Activated CD8-positive, alpha-beta T cell treated with anti-CD3 and anti-CD28 coated beads for 36 hours (primary cell): ENCODE measurements at places on chromosomes 1 and 21. TPM values are rescaled to one million over a fixed set of nuclear protein-coding genes. Genes with fewer than 3 reads are reported as not detected.

GRCh38 chr1:29743264-29743663 is 506.9 kb downstream of the PTPRU start:
- no peaks in the 10 kb centered on the region for H3K36me3 ChIP-seq
- H3K27me3 ChIP-seq, result peaks cover 5% of the 10 kb centered on the region
- H3K4me1 ChIP-seq, result no peaks in the 10 kb centered on the region

- H3K27ac ChIP-seq, result no peak overlapping the region
- peaks cover 8% of the 10 kb centered on the region for H3K4me1 ChIP-seq
- peaks cover 31% of the 10 kb centered on the region for H3K27me3 ChIP-seq
- H3K4me3 ChIP-seq, result no peak overlapping the region
- DNase-seq, result peak; percentile 14
- H3K36me3 ChIP-seq, result no peaks in the 10 kb centered on the region
Observed at GRCh38 chr21:37631319-37632117, 264.9 kb downstream of the DYRK1A start.

DNA sequence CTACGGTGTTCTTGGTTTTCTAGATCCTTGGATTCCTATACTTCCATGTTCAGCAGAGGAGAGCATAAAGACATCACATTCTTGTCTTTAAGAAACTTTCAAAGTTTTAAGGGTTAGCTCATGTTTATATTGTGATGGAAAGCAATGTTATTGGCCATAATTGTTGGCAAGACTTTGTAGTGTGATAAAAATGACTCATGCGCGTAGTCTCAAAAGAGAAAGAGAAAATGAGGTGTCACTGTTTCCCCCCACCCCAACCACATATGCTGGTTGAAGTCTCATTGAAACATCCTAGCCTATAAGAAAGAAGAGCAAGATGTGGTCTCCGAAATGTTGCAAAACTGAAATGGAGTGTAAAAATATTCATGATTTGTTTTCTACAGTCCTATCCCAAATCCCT is 348.8 kb downstream of the PTBP2 start:
- H3K27ac ChIP-seq, result no peak overlapping the region
- no peaks in the 10 kb centered on the region for H3K36me3 ChIP-seq
- no peak for DNase-seq
- no peaks in the 10 kb centered on the region for H3K27me3 ChIP-seq
- H3K4me1 ChIP-seq, result no peaks in the 10 kb centered on the region
- no peak overlapping the region for H3K4me3 ChIP-seq

DNA sequence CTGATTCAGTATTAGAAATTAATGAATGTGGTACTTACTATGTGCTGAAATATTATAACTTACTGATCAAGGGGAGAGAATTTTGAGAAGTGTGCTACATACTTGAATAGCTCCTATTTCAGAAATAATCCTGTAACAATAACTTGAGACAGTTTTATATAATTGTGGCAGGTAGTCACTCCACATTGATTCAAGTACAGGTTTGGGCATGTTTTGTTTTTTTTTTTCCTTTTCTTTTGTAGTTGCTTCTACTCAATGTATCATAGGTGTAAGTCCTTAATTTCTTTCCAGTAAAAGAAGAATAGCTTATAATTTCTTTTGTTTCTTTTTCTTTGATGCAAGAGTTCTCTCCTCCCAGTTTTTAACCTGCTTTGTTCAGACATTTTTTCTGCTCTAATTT is 86.1 kb upstream of the ADGRL2 start:
- H3K27me3 ChIP-seq, result no peaks in the 10 kb centered on the region
- no peaks in the 10 kb centered on the region for H3K36me3 ChIP-seq
- no peak for DNase-seq
- no peaks in the 10 kb centered on the region for H3K4me1 ChIP-seq
- H3K27ac ChIP-seq, result no peak overlapping the region
- H3K4me3 ChIP-seq, result no peak overlapping the region

DNA sequence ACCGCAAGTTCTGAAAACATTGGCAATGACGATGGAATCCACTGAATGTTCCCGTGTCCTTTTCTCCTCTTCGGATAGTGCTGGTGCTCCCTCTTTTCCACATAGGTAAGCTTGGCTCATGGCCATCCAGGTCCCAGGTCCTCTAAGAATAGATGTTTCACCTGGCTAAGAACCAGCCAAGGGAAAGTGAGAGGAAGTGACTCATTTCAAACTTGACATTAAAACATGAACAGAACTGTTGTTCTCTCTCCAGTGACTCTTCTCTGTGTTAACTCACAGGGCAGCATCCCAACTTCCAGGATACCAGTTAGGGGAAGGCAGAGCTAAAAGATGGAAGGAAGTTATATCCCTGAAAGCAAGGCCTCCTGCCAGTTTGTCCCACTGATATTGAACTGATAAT is 493.8 kb upstream of the CHRM3 start:
- no peak overlapping the region for H3K27ac ChIP-seq
- no peak overlapping the region for H3K4me3 ChIP-seq
- no peaks in the 10 kb centered on the region for H3K36me3 ChIP-seq
- no peaks in the 10 kb centered on the region for H3K27me3 ChIP-seq
- H3K4me1 ChIP-seq, result no peaks in the 10 kb centered on the region
- no peak for DNase-seq

GRCh38 chr1:226443439-226443838 is 35.5 kb upstream of the PARP1 start:
- no peak overlapping the region for H3K4me3 ChIP-seq
- H3K27me3 ChIP-seq, result no peaks in the 10 kb centered on the region
- H3K36me3 ChIP-seq, result no peaks in the 10 kb centered on the region
- DNase-seq, result no peak

GRCh38 chr1:86318436-86318835 is 77.7 kb downstream of the ODF2L start:
- H3K4me1 ChIP-seq, result no peaks in the 10 kb centered on the region
- no peak overlapping the region for H3K27ac ChIP-seq
- no peaks in the 10 kb centered on the region for H3K27me3 ChIP-seq

GRCh38 chr1:151993734-151994496 is at the start of gene S100A10:
TSS of gene S100A10 (minus strand) at chr1:151993859. CDS start at chr1:151986230, 7,629 bp downstream.
- DNase-seq, result peak; percentile 84
- no peaks in the 10 kb centered on the region for H3K27me3 ChIP-seq
- H3K4me3 ChIP-seq, result peak within 1 kb of the TSS; percentile 97

GRCh38 chr1:204405988-204406387 is 5.6 kb downstream of the PPP1R15B start:
- DNase-seq, result no peak
- H3K27me3 ChIP-seq, result no peaks in the 10 kb centered on the region
- peak overlapping the region; percentile 99 for H3K4me3 ChIP-seq
- H3K36me3 ChIP-seq, result peaks cover 77% of the 10 kb centered on the region
- H3K4me1 ChIP-seq, result peaks cover 35% of the 10 kb centered on the region

DNA sequence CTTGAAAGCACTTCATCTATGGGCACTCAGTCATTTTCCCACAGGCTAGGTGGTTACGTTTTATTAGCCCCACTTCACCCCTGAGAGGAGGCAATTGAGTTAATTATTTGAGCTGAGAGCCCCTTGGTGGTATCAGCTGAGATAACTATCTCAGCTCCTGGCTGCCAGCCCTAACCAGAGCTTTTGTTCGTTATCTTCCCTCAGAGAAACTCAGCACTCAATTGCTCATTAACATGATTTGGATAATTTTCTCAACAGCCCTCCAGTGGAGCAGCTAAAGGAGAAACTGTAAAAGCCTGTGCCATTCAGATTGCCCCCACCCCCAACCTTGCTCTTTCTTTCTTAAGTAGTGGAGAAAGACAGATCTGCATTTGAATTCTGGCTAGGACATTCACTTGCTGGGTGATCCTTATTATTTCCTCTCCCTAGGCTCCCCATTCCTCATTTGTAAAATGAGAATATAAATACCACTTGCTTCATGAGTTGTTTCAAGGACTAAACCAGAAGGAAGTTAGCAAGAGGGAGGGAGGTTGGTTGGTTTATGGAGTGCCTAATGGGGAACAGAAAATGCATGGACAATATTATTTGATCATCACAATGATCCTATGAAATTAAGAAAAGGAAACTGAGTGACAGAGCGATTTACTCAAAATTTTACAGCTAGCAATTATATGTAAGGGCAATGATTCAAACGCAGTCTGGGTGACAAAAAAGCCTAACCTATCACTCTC is 218.7 kb upstream of the FGGY start:
- no peaks in the 10 kb centered on the region for H3K36me3 ChIP-seq
- H3K27me3 ChIP-seq, result no peaks in the 10 kb centered on the region
- H3K4me1 ChIP-seq, result peaks cover 17% of the 10 kb centered on the region
- DNase-seq, result no peak
- H3K4me3 ChIP-seq, result no peak overlapping the region

AK4 gene
- total RNA-seq, result 151 TPM
